Fibroblast of the aortic adventitia (primary cell): ENCODE measurements at places on chromosomes 16 and 17. TPM values are rescaled to one million over a fixed set of nuclear protein-coding genes. Genes with fewer than 3 reads are reported as not detected.

TMEM114 gene
- total RNA-seq, result not detected in 2 replicates

CDH3 gene
- not detected in 2 replicates for total RNA-seq

DNA sequence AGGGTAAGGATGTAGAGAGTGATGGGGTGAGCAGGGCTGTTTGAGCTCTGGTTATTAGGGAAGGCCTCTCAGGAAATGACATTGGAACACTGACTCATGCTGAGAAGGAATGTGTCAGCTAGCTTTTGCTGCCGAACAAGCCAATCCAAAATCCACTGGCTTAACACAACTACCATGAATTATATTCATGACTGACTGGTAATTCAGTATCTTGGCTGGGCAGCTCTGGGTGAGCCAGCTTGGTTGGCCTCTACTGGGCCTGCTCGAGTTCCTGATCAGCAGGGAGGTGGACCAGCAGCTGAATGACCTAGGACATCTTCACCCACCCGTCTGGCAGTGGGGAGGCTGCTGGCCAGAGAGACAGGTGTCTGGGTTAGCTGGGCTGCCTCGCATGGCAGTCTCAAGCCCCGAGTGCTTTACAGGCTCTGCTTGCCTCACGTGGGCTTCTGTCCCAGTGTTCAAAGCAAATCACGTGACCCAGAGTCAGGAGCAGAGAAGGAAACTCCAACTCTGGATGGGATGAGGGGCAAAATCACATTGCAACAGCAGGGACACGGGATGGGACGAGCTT, 209.4 kb downstream of the KATNIP start:
- peak; percentile 61 for DNase-seq

- DNase-seq, result no peak
Observed at GRCh38 chr17:82247182-82247823, 18.5 kb downstream of the SLC16A3 start.

DNA sequence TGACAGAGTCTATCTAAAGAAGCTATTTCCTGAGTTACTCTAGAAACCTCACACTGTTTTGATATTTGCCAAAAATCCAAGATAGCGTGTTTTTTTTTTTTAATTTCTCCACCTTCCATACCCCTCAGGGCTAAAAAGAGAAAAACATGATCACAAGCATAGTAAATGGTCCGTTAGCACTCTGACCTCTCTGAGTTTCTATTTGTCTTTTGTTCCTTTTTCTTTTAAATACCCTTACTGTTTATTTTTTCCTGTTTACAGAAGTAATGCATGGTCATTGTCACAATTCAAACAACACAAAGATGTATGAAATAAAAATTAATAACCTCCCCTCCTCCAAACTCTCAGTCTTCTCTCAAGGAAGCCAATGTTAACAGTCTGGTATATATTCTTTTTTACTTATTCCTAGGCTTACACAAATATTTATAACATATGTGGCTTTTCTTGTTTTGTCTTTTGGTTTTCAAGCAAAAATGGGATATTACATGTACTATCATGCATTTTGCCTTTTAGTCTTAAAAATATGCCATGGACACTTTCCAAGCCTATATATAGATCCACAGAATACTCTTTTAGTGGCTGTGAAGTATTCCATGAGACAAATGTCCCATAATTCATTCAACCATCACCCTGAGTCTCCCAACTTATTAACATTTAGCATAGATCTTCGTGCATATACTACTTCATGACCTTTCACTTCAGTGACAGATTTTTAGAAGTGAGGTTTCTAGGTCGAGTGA, 3.1 kb downstream of the SKAP1 start:
- no peak for DNase-seq

- DNase-seq, result peak; percentile 93
Observed at GRCh38 chr17:59846394-59847165, 46.2 kb downstream of the TUBD1 start.

DNA sequence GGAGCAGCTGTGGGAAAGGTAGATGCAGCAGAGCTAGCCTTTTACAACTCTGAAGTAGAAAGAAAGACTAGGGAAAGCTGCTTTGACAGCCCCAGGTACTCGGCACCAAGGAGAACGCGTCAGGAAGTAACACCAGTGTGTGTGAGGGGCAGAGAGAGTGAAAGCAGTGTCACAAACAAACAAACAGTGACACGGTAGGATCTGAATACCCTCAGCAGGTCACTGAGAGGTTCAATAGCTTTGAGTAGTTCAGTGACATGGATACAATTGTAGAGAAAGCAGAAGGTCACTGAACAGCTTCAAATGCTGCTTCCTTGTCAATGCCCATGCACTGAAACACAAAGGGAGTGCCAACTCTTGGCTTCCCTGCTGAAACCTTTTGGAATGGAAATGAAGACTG, 150.3 kb upstream of the C17orf78 start:
- DNase-seq, result no peak

- no peak for DNase-seq
Observed at GRCh38 chr17:39944393-39944711, 16.8 kb downstream of the LRRC3C start.

GRCh38 chr16:73418051-73418450, 370.1 kb upstream of the ZFHX3 start:
- no peak for DNase-seq

MT1G gene
- not detected in 2 replicates for total RNA-seq

DNA sequence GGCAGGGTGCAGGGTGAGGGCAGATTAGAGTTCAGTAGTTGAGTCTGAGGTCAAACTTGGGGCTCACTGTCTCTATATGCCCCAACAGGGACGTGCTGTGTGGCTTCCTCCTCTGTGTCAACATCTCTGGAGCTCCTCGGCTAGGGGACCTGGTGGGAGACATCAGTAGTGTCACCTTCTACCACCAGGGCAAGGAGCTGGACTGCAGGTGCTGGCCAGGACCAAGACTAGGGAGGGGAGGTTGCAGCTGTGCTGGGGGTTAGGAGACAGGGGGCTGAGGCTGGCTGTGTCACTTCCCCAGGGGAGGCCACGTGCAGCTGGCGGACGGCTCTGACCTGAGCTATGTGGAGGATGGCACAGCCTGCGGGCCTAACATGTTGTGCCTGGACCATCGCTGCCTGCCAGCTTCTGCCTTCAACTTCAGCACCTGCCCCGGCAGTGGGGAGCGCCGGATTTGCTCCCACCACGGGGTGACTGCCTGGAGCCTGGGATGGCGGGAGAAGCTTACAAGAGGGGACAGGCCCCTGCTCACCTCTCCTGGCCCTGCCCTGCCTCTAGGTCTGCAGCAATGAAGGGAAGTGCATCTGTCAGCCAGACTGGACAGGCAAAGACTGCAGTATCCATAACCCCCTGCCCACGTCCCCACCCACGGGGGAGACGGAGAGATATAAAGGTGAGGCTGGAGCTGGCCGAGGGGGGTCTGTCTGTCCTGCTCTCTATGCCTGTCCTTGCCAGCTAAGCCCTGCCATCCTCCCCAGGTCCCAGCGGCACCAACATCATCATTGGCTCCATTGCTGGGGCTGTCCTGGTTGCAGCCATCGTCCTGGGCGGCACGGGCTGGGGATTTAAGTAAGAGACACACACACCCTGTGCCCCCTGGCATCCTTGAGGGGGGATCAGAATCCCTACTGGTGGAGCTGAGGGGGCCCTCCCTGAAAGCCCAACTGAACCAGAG, 18.9 kb downstream of the ADAM11 start:
- no peak for DNase-seq

APOBR gene
- not detected in 2 replicates for total RNA-seq

DNA sequence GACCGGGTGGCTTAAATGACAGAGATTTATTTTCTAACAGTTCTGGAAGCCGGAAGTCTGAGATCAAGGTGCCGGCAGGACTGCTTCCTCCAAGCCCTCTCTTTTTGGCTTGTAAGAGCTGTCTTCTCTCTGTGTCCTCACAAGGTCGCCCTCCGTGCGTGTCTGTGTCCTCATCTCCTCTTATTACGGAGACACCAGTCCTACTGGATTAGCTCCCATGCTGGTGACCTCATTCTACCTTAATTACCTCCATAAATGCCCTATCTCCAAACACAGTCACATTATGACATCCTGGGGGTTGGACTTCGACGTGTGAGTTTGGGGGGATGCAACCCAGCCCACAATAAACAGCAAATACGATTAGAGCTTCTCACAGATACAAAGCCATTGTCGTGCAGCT, 161.5 kb downstream of the FOXL1 start:
- DNase-seq, result no peak

- DNase-seq, result no peak
Observed at GRCh38 chr17:77815127-77815905, 143.2 kb upstream of the TNRC6C start.

DNA sequence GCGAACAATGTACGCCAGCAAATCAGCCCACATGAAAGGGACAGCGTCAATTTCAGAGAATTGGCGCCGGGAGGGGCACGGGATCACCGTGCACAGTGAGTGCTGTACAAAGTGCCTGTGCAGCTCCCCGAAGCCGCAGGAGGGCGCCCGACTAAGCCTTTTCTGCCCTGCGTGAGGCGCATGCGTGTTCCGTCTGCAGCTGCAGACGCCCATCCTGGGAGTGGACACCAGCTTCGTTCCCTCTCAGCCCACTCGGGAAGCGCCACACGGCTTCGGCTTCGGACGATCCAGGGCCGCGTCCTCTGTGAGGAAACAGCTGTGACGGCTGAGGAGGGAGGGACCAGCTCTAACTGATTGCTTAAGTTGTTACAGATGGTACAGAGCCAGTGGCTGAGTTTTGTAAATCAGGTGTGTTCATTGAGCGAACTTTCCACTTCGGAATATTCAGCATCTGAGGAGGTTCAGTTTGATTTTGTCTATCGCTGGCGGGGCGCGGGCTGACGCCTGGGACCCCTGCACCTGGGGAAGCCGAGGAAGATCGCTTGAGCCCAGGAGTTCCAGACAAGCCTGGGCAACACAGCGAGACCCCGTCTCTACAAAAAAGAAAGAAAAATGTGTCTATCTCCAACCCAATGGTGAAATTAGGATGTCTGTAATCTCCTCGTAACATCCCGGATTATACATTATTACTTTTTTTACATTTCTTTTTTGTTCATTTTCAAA, 15.4 kb upstream of the ZNF287 start:
- DNase-seq, result peak; percentile 82

SLC6A2 gene
- total RNA-seq, result not detected in 2 replicates

GRCh38 chr17:10251212-10251948, 53.0 kb upstream of the GAS7 start:
- no peak for DNase-seq

GRCh38 chr16:28986492-28986891, 1.6 kb downstream of the LAT start:
- no peak for DNase-seq

DNA sequence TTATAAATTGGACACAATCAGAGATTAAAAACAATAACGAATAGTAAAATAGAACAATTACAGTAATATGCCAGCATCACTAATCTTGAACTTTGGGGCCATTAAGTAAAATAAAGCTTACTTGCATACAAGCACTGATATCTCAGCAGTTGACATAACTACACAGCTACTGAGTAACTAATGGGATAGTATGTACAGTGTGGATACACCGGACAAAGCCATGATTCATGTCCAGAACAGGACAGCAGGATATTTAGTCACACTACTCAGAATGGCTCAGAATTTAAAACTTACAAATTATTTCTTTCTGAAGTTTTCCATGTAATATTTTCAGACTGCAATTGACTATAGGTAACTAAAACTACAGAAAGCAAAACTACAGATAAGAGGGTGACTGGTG, 427.5 kb downstream of the CDH13 start:
- DNase-seq, result no peak

DNA sequence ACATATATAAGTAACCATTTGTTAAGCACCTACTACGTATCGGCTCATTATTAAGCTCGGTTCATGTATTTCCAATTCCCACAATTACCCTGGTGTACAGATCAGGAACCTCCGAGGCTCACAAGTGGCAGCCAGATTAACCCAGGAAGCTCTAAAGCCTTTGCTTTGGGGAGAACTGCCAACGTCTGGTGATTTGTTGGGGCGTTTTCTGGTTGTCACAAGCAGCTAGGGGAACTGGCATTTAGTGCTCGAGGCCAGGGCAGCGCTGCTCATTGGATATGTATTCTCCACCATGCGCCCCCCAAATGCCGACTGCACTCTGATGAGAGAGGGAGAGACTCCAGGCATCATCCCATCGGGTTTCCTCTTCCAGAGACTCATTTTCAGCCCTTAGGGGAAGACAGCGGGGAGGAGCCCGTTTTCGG, 541 bp downstream of the ZNF18 start:
- DNase-seq, result peak; percentile 45

DNA sequence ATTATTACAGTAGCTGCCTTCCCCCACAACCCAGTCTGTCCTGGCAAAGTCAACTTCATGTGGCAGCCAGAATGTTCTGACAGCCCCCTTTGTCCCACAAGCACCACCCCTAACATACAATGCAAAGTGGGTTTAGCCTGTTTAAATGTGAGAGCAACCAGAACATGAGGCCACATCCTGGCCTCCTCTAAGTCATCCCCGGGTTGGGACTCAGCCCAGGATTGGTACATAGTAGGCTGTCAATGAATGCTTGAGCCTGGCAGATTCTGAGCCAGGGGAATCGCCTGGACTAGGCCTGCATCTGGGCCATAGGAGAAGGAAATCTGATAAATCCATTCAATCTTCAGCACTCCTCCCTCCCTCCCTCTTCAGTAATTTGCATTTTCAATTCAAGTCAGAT, 4.3 kb upstream of the ITGA3 start:
- DNase-seq, result no peak

RAD51C gene
- 4.3 and 35.2 TPM in 2 replicates for total RNA-seq

GRCh38 chr16:85380905-85381737, 232.0 kb upstream of the GSE1 start:
- DNase-seq, result no peak

- DNase-seq, result no peak
Observed at GRCh38 chr17:28527859-28528258, 21.7 kb downstream of the FOXN1 start.

GRCh38 chr16:47734987-47735594, 274.0 kb downstream of the PHKB start:
- DNase-seq, result peak; percentile 23

GRCh38 chr16:8847145-8847544, 21.7 kb downstream of the CARHSP1 start:
- DNase-seq, result no peak

DNA sequence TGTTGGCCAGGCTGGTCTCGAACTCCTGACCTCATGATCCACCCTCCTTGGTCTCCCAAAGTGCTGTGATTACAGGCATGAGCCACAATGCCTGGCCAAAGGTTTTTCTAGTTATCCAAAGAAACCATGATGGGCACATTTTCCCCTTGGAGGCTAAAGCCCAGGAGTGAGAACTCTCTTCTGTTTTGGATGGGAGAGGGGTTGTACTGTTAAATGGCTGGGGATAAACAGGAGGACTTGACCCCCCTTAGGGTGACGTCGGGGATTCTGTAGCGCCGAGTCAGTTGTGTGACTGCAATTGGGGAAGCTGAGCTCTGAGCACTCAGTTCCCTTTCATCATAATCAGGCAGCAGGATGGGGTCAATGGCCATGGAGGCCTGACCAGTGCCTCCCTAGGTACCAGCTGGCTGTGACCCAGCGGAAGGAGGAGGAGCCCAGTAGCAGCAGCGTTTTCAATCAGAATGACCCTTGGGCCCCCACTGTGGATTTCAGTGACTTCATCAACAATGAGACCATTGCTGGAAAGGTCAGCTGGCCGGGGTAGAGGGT, 4.1 kb downstream of the AOC3 start:
- DNase-seq, result no peak

GRCh38 chr16:14356064-14356463, 274.0 kb downstream of the PARN start:
- DNase-seq, result no peak

KRTAP4-1 gene
- total RNA-seq, result not detected in 2 replicates

TSPAN10 gene
- 2.7 and 4.5 TPM in 2 replicates for total RNA-seq
